Stimulated activated CD8-positive, alpha-beta memory T cell treated with anti-CD3 and anti-CD28 coated beads, Interleukin-2, amount 100 ng/mL, for 1 hour (primary cell): ENCODE measurements at places on chromosomes 6 and 20.
A peak's percentile ranks its signal among the peaks of the same experiment; 100 is the strongest.

GRCh38 chr6:111683157-111683556 lies 77.5 kb upstream of the TRAF3IP2 start:
- no peak for DNase-seq

- DNase-seq, result peak; percentile 25
These were observed 806 bp downstream of the LEMD2 start for GRCh38 chr6:33787954-33788693.

GRCh38 chr6:74597266-74597665 lies 608.6 kb downstream of the COL12A1 start:
- DNase-seq, result no peak

- DNase-seq, result no peak
These were observed 201.4 kb downstream of the ARHGAP18 start for GRCh38 chr6:129508477-129509145.

DNA sequence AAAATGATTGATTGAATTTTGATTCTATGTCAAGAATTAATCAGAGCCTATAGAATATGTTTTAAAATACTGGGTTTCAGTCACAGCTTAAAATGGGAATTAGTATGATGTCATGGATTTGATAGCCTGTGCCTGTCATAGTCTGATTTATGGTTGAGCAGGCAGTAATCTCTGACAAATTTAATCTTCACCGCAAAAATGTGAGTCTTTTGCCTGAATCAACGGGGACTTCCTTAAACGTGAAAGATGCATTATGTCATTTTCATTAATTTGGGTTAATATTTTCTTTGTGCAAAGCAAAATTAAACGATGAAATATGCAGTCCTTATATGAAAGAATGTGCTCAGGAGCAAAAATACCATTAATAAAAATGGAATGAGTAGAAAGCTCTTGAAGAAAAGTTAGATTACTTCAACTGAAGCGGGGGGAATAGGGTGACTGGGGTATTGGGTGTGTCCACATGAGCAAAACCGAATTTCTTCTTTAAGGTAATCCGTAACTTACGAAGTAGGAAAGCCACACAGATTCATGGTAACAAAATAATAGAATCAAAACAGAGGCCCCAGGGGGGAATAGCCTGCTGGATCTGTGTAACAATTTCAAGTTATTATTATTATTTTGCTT lies 339.6 kb upstream of the NOX3 start:
- DNase-seq, result no peak

GRCh38 chr20:43835944-43836508 lies 78.6 kb upstream of the TOX2 start:
- no peak for DNase-seq

GRCh38 chr20:846894-847278 lies 13.4 kb downstream of the FAM110A start:
- no peak for DNase-seq

- no peak for DNase-seq
These were observed 634 bp downstream of the ITPA start for GRCh38 chr20:3209946-3210317.

- DNase-seq, result no peak
These were observed 271.0 kb downstream of the PACRG start for GRCh38 chr6:162998777-162999176.

- DNase-seq, result peak; percentile 38
These were observed 28.9 kb upstream of the CCR6 start for GRCh38 chr6:167093922-167094432.

DNA sequence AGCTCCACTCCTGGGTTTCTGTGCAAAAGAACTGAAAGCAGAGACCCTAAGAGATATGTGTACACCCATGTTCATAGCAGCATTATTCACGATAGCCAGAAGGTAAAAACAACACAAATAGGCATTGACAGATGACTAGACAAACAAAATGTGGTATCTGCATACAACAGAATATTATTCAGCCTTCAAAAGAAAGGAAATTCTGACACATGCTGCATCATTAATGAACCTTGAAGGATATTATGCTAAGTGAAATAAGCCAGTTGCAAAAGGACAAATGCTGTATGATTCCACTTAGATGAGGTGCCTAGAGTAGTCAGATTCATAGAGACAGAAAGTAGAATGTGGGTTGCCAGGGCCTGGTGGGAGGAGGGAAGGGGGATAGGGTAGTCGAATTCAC lies 17.8 kb downstream of the AAR2 start:
- no peak for DNase-seq

DNA sequence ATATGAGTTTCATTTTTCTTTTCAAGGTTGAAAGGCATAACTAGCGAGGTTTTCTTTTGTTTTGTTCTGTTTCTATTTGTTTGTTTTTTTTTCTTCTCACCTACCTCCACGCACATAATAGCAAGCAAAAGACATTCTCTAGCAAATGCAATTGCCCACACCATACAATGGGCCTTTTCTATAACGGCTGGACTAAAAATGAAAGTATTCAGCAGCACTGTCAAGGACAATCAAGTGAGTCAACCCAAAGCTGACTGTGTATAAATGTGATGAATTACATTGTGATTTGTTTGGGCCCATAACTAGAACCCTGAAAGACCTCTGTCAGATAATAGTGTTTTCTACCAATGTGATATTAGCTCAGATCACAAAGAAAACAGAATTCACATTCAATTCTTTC lies 496.7 kb downstream of the RNF144B start:
- no peak for DNase-seq

DNA sequence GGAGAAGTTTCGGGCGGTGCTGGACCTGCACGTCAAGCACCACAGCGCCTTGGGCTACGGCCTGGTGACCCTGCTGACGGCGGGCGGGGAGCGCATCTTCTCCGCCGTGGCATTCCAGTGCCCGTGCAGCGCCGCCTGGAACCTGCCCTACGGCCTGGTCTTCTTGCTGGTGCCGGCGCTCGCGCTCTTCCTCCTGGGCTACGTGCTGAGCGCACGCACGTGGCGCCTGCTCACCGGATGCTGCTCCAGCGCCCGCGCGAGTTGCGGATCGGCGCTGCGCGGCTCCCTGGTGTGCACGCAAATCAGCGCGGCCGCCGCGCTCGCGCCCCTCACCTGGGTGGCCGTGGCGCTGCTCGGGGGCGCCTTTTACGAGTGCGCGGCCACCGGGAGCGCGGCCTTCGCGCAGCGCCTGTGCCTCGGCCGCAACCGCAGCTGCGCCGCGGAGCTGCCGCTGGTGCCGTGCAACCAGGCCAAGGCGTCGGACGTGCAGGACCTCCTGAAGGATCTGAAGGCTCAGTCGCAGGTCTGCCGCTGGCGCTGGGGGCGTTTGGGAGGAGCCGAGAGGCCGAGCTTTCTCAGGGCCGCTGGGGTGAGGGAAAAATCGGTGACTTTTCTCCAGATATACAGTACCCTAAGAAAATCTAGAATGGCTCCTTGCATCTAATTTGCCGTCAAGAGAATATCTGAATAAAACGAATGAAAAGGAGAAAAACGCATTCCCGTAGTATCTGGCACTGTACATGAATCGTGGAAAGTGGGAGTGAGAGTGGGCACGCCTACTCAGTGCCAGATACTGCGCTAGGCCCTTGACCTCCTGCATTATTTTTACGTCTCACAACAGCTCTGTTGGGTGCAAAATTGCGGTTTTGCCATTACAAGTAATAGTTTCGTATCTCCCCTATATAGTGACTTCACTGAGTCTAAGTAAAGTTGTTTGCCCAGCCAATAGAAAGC lies 1.0 kb downstream of the CALHM6 start:
- peak; percentile 13 for DNase-seq

DNA sequence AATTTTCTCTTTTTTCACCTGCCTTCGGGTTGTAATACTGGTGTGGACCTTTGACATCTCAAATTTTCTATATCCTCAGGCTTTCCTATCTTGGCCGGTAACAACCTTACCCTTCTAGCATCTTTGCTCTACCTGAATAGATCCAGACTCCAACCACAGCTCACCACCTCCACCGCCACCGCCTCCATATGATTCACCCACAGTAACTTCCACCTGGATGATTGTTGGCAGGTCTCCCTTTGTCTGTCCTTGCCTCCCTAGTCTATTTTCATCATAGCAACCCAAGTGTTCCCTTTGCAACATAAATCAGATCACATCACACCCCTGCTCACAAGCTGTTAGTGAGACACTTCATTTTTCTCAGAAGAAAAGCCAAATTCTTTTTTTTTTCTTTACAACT lies 525.8 kb upstream of the POU3F2 start:
- DNase-seq, result no peak

GRCh38 chr6:15503346-15503680 lies 159.5 kb downstream of the DTNBP1 start:
- DNase-seq, result no peak

- DNase-seq, result no peak
These were observed 14.4 kb downstream of the ENTPD6 start for GRCh38 chr20:25209911-25210310.

- DNase-seq, result no peak
These were observed 201.2 kb upstream of the SMLR1 start for GRCh38 chr6:130625825-130626527.
